ENCODE measurements at places on chromosomes 13 and 19. TPM values are rescaled to one million over a fixed set of nuclear protein-coding genes. Genes with fewer than 3 reads are reported as not detected.

DNA sequence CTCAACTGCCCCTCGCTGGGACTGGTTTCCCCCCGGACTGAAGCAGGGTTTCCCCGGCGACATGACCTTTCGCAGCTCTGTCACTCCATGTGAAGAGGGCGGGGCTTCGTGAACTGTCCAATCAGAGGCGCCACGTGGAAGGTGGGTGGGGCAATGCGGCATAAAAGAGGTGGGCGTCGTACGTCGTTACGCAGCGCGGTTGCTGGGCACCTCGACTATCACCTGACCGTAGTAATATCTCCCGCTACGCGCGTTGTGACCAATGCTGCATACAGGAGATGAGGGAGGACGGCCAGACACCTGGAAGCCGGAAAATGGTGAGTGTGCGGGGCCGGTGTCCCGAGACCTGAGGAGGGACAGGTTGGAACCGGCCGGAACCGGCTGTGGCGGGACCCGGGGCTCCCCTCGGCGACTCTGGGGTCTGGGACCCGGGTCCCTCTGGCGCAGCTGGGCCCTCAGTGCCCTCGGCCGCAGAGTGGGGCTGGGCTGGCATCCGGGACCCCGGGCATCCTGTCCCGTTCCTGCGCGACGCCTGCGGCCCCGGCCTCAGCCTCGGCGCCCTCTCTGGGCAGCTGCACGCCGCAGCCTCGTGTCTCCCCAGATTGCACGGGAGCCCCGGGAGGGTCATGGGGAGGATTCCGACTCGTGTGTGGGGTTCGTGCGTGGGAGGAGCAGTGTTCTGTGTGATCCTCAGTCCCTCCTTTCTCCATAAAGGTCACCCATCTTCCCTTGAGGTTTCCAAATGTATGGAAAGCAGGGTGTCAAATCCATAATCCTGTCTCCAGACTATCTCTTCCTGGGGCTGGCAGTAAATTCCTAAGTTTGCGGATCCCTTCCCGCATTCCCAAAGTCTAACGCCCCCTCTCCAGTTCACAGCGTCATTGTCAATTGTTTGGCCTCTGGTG, 32.2 kb downstream of the ZNF136 start:
- no peak for DNase-seq

- DNase-seq: peak; percentile 69
Observed at GRCh38 chr13:24995225-24995804, 100.6 kb upstream of the PABPC3 start.

DNA sequence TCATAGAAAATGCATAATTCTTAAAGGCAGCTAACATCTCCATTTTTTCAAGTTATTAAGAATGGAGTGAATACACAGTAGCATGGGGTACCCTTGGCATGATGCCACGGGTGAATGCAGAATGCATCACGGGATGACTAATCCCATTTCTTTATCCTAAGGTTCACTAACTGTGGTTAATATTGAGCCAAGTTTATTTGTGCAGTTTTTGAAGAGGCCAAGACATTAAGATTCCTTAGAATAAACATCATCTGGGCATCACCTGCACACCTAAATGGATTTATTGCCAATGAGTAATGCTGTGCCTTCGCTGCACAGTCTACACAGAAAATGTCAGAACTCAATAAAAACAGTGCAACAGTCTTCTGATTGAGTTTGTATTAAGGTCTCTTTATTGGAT, 333.1 kb downstream of the GPC6 start:
- peak; percentile 69 for DNase-seq

The LGALS7B gene
- total RNA-seq: not detected

The CHST8 gene
- total RNA-seq: not detected

The ADGRE3 gene
- total RNA-seq: not detected

The CYP2A7 gene
- total RNA-seq: not detected
